C1 segment of cervical spinal cord (tissue), 14 donors: ENCODE measurements at places on chromosomes 5 and 9.

GRCh38 chr5:73640861-73641320, 14.9 kb downstream of the ARHGEF28 start:
- DNase-seq: no peak

DNA sequence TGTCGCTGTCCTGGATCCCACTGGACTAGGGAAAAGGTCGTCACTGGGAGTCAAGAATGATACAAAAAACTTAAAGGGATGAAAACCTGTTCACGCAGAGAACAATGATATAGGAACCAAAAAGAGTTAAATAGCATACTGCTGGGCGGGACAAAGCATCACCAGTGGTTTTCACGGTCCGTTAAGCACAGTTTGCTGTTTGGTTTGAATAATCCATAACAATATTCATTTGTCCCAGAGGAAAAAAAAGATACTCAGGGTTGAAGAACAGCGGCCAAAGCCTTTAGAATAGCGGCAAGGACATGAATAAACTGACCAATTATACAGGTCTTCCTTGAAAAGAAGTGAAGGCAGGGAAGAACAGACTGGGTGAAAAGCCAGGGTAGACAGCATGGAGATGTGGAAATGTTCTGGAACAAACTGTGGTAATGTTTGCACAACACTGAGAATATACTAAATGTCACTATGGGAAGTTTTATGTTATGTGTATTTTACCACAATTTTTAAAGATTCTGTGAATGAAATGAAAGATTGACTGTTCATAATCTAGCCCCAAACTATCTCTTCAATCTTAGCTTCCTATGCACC, 60.8 kb downstream of the MTMR12 start:
- DNase-seq: no peak

DNA sequence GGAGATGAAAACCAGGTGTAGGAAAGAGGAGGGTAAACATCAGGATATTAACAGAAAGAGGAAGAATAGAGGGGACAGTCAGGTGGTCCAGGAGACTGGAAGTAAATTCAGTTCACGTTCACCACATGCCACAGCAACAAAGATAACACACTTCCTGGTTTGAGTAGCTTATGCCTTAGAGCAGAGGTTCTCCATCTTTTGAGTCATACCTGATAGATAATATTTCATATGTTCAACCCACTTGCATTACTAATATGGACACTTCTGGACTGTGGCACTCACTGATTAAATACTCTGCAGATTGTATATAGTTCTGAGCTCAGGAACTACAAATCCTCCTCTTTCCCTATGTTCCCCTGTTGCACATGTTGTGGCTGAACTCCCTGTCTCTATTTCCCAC, 179.9 kb upstream of the NR3C1 start:
- no peak for DNase-seq

- DNase-seq: no peak
These were observed 201.1 kb downstream of the ARHGEF28 start for GRCh38 chr5:73827106-73827450.

DNA sequence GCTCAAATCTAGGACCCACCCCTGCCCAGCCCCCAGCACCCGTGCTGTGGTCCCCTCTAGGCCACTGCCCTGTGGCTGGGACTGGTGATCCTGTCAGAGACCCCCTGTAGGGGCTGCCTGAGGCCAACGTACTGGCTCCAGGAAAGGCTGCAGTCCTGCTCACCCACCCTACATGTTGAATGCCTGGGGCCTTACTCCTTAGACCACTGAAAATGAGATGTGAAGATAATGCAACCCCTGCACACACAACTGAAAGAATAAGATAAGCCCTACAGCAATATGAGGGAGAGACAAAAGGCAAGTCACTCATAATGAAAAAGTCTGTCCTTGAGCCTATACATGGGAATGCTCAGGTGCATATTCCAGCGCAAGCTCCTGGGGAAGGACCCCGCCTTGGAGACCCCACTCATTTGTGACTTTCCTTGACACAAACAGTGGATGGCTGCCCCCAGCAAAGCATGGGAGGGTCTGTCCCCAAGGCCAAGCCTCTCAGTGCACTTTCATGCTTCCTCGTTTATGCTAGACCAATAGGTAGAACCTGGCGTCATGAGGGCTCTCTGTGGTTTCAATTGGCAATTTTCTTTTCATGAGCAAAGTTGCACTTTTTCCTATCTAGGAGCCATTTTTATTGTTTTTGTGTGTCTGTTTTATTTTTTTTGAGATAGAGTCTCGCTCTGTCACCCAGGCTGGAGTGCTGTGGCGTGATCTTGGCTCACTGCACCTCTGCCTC, 12.5 kb upstream of the WNK2 start:
- no peak for DNase-seq

- no peak for DNase-seq
These were observed 447.9 kb upstream of the SGCD start for GRCh38 chr5:155878991-155879575.

GRCh38 chr9:115275753-115276152, 157.8 kb upstream of the TNC start:
- DNase-seq: no peak

- DNase-seq: no peak
These were observed 75.5 kb downstream of the PHAX start for GRCh38 chr5:126676195-126676624.

DNA sequence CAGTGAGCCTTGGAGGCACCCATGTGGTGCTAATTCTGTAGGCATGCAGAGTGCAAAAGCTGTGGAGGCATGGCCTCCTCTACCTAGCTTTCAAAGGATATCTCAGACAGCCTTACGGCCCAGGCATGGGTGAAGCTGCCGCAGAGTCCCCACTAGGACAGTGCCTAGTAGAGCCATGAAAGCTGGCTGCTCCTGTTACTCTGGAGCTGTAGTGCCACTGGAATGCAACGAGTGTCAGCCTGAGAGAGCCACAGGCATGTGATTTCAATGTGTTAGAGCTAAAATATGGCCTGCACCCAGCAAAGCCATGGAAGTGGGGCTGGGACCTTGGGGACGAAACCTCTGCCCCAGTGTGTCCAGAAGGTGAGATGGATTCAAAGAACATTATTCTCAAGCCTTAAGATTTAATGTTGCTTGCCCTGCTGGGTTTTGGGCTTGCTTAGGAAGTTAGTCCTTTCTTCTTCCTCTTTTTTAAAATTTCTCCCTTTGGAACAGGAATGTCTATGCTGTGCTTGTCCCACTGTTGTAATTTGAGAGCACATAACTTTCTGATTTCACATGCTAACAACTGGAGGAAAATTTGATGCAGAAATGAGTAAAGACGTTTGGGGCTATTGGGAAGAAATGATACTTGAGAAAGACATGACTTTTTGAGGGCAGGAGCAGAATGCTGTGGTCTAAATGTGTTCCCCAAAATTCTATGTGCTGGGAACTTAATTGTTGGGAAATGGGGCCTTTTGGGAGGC, 298.4 kb downstream of the PSAT1 start:
- DNase-seq: no peak

DNA sequence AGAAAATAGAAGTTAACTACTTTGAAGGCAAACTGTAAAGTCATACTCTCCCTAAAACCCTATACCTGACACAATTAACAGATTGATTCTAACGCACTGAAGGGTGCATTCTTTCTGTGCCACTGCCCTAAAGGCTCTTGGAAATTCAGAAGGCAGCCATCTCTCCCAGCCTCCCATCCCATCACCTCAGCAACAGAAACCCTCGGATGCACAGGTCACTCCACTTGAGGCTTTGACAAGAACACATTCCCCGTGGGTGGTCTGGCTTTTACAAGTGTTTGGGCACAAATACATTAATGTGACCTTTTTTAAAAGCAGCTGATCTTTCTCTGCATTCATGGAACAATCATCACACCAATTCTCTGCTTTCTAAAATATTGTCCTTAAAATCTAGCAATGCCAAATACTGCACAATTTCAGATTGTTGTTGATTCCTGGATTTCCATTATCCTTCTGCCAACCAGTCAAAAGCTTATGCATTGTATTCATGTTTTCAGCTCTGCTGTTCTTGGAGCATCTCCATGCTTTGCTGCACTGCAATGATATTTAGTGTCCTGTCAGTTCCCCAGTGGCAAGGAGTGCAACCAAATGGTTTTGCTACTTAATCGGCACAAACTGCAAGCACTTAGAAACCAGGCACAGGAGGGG, 175.6 kb downstream of the TMEM161B start:
- peak; percentile 4 for DNase-seq

- DNase-seq: no peak
These were observed 95.4 kb downstream of the CACNA1B start for GRCh38 chr9:137972988-137973470.

DNA sequence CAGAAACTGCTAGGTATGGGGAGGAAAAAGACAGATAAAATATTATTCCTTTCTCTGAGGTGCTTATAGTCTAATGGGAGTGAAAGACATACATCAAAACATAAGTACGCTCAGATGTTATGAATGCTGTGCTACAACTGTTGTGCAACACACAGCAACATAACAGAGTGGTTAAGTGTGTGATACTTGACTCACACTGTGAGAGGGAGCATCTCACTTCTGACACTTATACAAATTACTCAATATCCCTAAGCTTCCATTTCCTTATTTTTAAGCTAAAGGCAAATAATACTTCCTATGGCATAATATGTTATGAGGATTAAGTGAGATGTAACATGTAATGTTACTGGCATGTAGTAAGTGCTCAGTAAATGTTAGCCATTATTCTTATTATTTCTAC, 110.6 kb upstream of the FER start:
- DNase-seq: no peak

DNA sequence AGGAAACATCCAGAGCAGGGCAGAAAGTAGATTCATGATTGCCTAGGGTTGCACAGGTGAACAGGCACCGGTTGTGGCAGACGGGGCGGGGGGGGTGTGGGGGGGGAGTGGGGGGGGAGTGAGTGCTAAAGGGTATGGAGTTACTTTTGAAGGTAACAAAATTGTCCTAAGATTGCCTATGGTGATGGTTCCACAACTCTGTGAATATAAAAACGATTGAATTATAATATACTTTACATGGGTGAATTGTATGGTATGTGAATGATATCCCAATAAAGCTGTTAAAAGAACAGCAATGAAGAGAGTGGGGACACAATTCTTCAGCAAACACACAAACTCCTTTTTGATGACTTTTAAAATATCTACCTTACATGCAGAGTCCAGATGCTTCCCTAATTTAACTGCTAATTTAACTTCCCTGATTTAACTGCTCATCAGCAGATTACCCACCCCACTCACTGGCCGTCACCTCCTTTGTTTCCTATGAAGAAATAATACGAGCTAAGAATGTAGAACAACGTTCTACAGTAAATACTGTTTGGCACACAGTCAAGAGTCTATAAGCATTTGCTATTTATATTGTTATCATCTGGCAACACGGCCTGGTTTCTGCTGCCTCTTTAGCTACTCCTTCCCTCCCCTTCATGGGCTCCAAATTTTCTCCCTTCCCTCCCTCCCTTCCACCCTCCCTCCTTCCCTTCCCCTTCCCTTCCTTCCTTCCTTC, 83.5 kb downstream of the PTCH1 start:
- DNase-seq: no peak

GRCh38 chr5:175328176-175328575, 115.8 kb downstream of the DRD1 start:
- DNase-seq: no peak

GRCh38 chr5:149039506-149039905, 23.4 kb downstream of the SH3TC2 start:
- DNase-seq: no peak

DNA sequence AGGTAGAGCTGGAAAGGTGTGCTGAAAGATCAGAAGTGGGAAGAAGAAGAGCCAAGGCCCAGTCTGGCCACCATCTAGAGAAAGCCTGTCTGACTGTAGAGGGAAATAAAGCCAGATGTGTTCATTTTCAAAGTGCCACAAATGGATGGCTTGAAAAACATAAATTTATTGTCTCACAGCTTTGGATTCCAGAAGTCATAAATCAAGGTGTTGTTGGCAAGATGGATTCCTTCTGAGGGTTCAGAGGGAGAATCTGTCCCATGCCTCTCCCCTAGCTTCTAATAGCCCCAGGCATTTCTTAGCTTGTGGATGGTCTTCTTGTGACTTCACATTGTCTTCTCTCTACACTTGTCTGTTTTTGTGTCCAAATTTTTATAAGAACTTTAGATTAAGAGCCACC, 6.2 kb upstream of the PRELID2 start:
- no peak for DNase-seq
